A549 (cell line): ENCODE measurements at places on chromosomes 4 and X. TPM values are rescaled to one million over a fixed set of nuclear protein-coding genes. Genes with fewer than 3 reads are reported as not detected.

ART3 gene
- not detected in 3 replicates for polyA plus RNA-seq

DCX gene
- polyA plus RNA-seq: not detected in 3 replicates

LRAT gene
- 0.08 to 0.18 TPM (median 0.13 TPM) in 3 replicates for polyA plus RNA-seq

FAT1 gene
- 62.2 to 68.5 TPM (median 62.8 TPM) in 3 replicates for polyA plus RNA-seq

KIAA0232 gene
- polyA plus RNA-seq: 9.3 to 10.6 TPM (median 10.5 TPM) in 3 replicates

PPEF1 gene
- 1.0 to 1.1 TPM (median 1.0 TPM) in 3 replicates for polyA plus RNA-seq

TDO2 gene
- 2.0 to 2.6 TPM (median 2.6 TPM) in 3 replicates for polyA plus RNA-seq

DNA sequence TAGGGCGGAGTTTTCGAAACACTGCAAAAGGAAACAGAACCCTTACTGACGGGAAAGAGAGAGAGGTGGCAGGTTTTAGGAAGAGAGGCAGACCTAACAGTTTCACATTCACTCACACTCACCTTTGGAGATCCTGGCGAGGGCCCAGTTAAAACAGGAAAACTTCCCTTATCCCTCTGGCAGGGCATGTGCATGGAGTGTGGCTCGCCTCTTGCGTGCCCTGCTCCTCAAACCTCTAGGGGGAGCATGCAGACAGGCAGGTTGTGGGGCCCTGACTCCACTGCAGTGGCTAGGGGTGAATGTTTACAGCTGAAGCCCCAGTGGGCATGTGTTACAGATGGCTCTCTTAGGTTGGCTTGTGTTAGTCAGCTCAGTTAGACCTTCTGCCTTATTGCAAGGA, 451.5 kb downstream of the UBE2NL start:
- no peak for DNase-seq

DNA sequence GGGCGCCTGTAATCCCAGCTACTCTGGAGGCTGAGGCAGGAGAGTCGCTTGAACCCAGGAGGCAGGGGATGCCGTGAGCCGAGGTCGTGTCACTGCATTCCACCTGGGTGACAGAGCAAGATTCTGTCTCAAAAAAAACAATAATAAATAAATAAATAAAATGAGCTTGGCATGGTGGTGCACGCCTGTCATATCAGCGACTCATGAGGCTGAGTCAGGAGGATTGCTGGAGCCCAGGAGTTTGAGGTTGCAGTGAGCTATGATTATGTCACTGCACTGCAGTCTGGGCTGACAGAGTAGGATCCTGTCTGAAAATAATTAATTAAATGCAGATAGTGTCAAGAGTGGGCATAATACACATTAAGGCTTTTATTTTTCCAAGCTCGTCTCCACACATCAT, 77.5 kb downstream of the DHRSX start:
- no peak for DNase-seq

- DNase-seq: no peak
Observed at GRCh38 chr4:87120411-87121162, 99.8 kb downstream of the KLHL8 start.

DNA sequence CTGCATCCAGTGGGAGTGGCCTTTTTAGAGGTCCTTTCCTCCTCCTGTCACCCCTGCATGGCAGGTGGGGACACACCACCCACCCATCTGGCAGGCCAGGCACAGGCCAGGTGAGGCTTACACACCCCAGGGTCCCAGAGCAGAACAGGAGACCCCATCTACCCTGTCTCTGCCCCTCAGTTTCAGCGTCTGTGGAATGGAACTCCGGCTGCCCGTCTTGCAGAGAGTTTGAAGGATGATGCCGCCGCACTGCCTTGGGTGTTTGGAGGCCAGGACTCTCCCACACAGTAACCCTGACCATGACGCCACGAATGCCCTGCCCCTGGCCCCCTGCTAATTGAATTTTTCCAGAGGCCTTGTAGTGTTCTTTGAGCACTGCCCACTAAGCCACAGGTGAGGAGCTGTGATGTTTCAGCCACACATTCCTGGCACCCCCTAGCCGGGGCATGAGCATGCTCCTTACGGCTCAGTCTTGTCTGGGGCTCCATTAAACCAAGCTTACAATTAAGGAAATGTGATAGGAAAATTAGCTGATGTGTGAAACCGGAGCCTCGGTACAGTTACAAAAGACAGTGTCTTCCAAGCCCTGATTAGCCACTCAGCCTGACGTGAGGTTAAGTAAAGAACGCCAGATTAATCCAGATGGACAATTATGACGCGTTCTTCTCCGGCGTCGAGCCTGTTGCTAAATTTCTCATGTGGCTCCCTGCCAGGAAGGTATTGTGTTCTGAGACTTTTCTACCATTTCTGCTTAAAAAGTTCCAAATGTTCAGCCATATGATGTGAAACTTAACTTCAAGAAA, 39.3 kb downstream of the HMX1 start:
- DNase-seq: no peak

DNA sequence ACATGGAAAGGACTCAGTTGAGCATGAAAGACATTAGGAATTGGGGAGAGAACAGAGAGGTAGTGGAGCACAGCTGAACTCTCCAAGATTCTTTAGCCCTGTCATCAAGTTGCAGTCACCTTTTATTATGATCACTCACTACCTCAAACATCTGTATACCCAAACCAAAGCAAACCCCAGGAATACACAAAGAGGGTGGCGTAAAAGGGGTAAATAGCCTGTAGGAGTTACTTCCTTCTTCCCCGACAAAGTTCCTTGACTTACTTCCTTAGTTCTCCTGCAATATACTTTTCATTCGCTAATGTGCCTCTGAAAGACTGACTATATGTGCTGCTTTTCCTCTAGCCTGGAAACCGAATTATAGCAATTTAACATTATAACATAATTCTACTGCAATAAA, 159.9 kb downstream of the SPRY1 start:
- no peak for DNase-seq

DNA sequence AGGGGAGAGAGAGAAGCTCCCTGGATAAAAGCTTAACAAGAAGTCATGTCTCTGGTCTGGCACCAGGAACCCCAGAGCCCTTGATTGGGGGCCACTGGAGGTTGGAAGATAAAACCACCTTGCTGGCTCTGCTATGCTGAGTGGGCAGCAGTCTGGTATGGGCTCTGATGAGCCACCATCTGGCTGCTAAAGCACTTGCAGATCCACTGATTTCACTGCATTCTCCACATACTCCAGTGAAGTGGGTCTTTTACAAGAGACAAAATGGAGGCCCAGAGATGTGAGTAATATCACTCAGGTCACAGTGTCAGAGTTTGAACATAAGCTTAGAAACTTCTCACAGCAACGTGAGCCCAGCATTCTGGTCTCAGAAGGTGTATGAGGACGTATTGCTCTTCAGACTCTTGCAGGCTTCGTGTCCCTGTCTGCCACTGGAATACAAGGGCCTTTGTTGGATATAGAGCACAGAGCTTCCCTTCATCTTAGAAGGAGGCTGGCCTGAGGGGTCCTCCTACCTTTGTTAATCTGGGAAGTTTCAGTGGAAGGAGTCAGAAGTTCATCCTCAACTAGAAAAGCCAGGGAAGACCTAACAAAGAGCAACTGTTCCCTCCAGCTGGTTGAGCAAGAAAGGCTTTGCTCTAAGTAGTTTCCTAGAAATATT, 11.8 kb downstream of the CLDN2 start:
- no peak for DNase-seq

GRCh38 chrX:31808357-31808756, 736.5 kb upstream of the FTHL17 start:
- no peak for DNase-seq

- DNase-seq: no peak
Observed at GRCh38 chr4:57158221-57158620, 48.0 kb upstream of the IGFBP7 start.

DNA sequence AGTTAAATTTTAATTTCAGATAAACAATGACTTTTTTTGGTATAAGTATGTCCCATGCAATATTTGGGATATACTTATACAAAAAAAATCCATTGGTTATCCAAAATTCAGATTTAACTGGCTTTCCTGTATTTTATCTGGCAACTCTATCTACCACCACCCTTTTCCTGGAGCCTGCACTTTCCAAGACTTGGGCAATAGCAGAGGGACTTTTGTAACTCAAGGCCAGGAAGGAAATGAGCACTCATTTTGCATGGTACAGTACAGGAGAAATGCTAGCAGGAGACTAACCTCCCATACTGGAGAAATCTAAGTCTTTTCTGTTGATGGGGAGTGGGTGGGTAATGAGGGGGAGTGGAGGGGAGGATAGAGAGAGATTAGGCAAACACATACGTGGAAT, 37.7 kb upstream of the PLAC1 start:
- no peak for DNase-seq

- DNase-seq: no peak
Observed at GRCh38 chr4:18439311-18439710, 417.8 kb upstream of the LCORL start.

GRCh38 chrX:134469486-134469885, 9.5 kb downstream of the HPRT1 start:
- no peak for DNase-seq

DNA sequence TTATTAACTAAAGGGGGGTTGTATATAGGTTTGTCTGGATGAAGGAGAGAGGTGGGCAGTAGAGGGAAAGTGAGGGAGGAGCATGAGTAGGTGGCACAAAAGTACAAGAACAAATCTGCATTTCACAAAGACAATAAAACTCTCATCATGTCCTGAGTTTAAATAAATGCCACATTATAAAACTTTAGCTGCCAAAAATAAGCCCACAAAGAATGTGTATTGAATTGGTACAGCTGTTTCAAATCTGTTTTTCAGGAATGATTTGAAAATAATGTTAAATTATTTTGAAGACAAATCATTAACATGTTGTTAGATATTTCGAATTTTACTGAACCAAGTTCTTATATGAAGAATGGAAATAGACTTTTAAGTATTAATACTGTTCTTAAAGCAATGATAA, 5.8 kb downstream of the CNKSR2 start:
- DNase-seq: no peak

DNA sequence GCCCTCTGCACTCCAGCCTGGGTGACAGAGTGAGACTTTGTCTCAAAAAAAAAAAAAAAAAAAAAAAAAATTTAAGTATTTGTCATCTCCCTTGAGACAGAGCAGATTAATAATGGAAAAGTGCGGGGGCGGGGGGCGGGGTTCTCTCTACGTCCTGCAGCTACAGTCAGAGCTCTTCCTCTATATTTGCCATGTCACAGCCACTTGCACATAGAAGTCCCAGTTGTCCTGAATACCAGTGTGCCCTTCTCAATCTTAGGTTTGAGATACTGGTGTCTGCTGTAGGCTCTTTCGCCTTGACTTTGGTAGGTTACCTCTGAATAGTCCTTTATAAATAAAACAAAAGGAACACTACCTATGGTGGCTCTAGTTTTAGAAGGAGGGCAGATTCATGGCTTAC, 237.8 kb upstream of the PGRMC2 start:
- no peak for DNase-seq

GRCh38 chrX:81229901-81230300, 28.0 kb downstream of the SH3BGRL start:
- DNase-seq: no peak

GRCh38 chr4:86999136-86999643, 64.4 kb downstream of the AFF1 start:
- no peak for DNase-seq

- DNase-seq: no peak
Observed at GRCh38 chr4:188143731-188144130, 4.5 kb downstream of the TRIML1 start.

DNA sequence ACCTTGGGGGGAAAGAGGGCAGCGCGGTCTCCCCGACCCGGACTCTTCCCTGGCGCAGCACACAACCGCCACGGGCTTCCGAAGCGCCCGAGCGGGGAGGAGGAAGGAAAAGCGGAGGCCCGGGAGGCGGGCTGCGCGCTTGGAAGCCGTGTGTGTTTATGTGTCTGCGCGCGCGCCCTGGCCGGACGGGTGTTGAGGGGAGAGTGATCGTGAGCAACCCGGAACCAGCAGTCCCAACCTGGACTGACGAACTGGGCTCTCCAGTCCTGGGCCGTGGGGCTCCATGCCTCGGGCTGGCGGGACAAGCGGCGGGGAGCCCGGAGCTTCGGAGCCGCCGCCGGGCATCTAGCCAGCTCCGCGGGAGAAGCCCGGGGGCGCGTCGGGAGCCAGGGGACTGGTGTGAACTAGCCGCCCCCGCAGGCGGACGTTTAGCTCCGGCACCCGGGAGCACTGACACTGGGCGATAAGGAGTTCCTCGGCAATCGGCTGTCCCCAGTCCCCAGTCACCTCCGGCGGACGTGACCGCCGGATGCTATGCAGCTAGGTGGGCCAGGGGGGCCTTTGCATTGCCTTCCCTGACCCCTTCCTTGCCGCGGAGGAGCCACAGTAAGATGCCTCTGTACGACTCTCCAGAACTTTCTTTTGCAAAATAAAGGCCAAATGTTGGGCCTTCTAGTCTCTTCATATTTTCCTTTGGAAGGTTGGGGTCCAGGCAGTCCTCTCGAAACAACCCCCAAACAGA, 74.8 kb upstream of the BCOR start:
- DNase-seq: no peak

DNA sequence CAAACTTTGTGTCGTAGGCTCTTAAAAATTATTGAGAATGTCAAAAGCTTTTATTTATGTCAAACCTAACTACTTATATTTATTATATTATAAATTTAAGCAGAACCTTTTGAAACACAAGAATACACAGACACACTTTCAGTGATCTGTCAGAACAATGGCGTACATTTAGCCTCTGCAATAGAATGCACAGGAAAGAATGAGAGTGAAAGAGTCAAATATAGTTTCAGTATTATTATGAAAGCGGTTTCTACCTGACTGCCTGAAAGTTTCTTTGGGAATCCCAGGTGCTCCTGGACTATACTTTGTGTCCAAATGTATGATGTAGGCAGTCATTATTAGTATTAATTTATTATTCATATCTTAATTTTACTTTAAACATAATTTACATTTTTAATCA, 872.0 kb upstream of the AGA start:
- DNase-seq: no peak

DNA sequence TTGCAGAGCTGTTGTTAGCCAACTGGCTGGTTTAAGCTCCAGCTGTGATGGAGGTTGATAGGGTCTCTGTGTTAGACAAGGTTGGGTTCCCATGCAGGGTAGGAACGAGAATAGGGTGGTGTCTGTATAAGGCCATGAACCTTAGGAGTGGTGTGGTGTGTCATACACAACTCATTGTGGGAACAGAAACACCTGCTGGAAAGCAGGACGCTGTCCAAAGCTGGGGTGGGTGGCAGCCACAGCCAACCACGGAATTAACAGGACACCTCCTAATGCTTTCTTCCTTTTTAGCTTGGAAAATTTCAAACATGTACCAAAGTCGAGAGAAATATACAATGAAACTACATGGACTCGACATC, 94.4 kb downstream of the ARHGAP10 start:
- no peak for DNase-seq

DNA sequence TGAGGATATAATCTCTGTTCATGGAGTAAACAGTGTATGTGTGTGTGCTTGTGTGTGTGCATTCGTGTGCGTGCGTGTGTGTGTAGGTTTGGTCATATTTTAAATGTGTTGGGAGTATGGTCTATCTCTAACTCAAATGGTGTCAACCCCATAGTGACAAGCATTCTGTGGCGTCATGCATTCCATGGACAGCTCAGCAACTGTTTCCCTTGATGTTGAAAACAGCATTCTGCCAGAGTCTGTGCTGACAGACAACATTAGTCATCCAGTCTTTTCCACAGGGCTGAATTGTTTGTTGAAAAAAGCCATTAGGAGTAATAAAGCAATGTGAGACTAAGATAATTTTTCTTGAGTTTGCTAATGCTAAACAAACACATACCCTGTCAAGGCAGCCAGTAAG, 706.6 kb downstream of the PCDH19 start:
- no peak for DNase-seq
